Caco-2 (cell line): ENCODE measurements at places on chromosomes 6 and 20. TPM values are rescaled to one million over a fixed set of nuclear protein-coding genes. Genes with fewer than 3 reads are reported as not detected.

Gene IGF2R
- 91.1 and 92.2 TPM in 2 replicates for total RNA-seq

Gene RAB44
- not detected in 2 replicates for total RNA-seq

Gene SYCP2L
- total RNA-seq = 0.12 and 0.20 TPM in 2 replicates

Gene C20orf204
- total RNA-seq = 3.2 and 3.3 TPM in 2 replicates

Gene WFDC10A
- total RNA-seq = not detected in 2 replicates

Gene CYP39A1
- not detected in 2 replicates for total RNA-seq

Gene WFDC8
- total RNA-seq = not detected in 2 replicates

Gene BCLAF1
- total RNA-seq = 178 and 182 TPM in 2 replicates

Gene ANKRD6
- 20.5 and 25.6 TPM in 2 replicates for total RNA-seq

Gene LST1
- not detected in 2 replicates for total RNA-seq

Gene FOXF2
- total RNA-seq = 0.79 and 0.88 TPM in 2 replicates

Gene OR2J3
- not detected in 2 replicates for total RNA-seq

Gene CCDC28A
- total RNA-seq = 8.9 and 10.8 TPM in 2 replicates

Gene TMC2
- total RNA-seq = not detected in 2 replicates

Gene FIG4
- total RNA-seq = 7.3 and 7.9 TPM in 2 replicates

Gene FILIP1
- total RNA-seq = 0.07 TPM in 1 of 2 replicates, not detected in the other

Gene GPR6
- total RNA-seq = not detected in 2 replicates

Gene SLC17A2
- not detected in 2 replicates for total RNA-seq

Gene HRH3
- total RNA-seq = not detected in 2 replicates

Gene ENPP4
- total RNA-seq = 2.7 TPM in 2 replicates

Gene PRR18
- total RNA-seq = 0.77 and 0.95 TPM in 2 replicates

Gene PDYN
- total RNA-seq = not detected in 2 replicates

Gene PIM1
- 43.8 and 48.3 TPM in 2 replicates for total RNA-seq

Gene NOX3
- not detected in 2 replicates for total RNA-seq

Gene CLVS2
- not detected in 2 replicates for total RNA-seq

Gene SDHAF4
- total RNA-seq = 8.4 and 10.9 TPM in 2 replicates

Gene COL11A2
- total RNA-seq = 1.3 and 1.5 TPM in 2 replicates

Gene GINS1
- total RNA-seq = 48.7 and 50.9 TPM in 2 replicates

Gene PDE7B
- total RNA-seq = not detected in 2 replicates

Gene COL10A1
- total RNA-seq = not detected in 2 replicates
